Smooth muscle cell of the coronary artery (primary cell): ENCODE measurements at places on chromosomes 2 and 18. TPM values are rescaled to one million over a fixed set of nuclear protein-coding genes. Genes with fewer than 3 reads are reported as not detected.

The CTAGE1 gene
- 0.15 TPM in 1 of 2 replicates, not detected in the other for total RNA-seq

The ANKRD30BL gene
- total RNA-seq: not detected in 2 replicates

The TUBA3E gene
- not detected in 2 replicates for total RNA-seq

The DSG1 gene
- not detected in 2 replicates for total RNA-seq

The LRRC30 gene
- not detected in 2 replicates for total RNA-seq

The PCARE gene
- not detected in 2 replicates for total RNA-seq

The AQP12A gene
- total RNA-seq: not detected in 2 replicates

The SLC16A14 gene
- total RNA-seq: 0.47 and 3.2 TPM in 2 replicates

The VWA3B gene
- not detected in 2 replicates for total RNA-seq

The AAMP gene
- 117 and 137 TPM in 2 replicates for total RNA-seq

The BCL11A gene
- 0.08 and 0.12 TPM in 2 replicates for total RNA-seq

The TRABD2A gene
- total RNA-seq: 0.98 and 8.9 TPM in 2 replicates

The DHRS9 gene
- total RNA-seq: not detected in 2 replicates

The RNF125 gene
- 0.08 and 0.35 TPM in 2 replicates for total RNA-seq

The EFHD1 gene
- 0.23 and 0.30 TPM in 2 replicates for total RNA-seq

The ITPRIPL1 gene
- 0.75 and 1.2 TPM in 2 replicates for total RNA-seq

The DQX1 gene
- not detected in 2 replicates for total RNA-seq

The PROKR1 gene
- not detected in 2 replicates for total RNA-seq

The RBKS gene
- total RNA-seq: 1.4 and 3.0 TPM in 2 replicates

The BMPR2 gene
- 6.8 and 22.9 TPM in 2 replicates for total RNA-seq
